ENCODE measurements at places on chromosomes 13 and 19.

DNA sequence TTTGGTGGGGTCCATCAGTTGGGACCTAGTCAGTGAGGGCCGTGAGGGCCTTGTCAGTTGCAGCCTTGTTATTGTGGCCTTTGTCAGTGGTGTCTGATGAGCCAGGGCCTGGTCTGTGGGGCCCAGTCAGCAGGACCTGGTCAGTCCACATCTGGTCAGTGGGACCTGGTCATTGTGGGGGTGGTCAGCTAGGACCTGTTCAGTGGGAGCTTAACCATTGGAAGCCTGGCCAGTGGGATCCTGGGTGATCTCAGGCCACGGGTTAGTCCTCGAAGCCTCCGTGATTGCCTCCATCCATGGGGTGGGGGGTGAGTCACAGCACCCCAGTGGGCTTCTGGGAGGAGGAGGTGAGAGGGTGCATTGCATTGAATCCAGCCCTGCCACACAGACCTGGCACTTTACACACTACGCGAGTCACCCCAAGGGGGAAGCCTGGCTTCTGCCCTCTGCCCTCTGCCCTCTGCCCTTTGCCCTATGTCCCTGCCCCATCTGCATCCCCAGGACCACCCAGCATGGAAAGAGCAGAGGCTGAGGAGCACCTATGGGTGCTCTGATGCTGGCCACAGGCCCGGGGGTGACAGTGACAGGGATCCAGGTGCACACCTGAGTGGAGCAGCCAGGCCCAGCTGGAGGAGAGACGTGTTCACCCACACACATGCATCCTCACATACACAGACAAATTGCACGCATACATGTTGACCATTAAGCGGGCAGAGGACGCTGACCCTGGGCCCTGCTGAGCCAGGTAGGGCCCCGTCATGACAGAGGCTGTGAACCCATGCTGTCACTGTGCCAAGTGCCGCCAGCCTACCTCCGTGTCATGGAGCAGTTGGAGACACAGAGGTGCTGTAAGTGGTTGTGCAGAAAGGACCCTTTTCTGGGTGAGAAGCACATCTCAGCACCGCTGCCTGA, 59.8 kb upstream of the TPM4 start:
- no peak for DNase-seq

GRCh38 chr19:1310853-1311180, 25.1 kb downstream of the EFNA2 start:
- no peak for DNase-seq

DNA sequence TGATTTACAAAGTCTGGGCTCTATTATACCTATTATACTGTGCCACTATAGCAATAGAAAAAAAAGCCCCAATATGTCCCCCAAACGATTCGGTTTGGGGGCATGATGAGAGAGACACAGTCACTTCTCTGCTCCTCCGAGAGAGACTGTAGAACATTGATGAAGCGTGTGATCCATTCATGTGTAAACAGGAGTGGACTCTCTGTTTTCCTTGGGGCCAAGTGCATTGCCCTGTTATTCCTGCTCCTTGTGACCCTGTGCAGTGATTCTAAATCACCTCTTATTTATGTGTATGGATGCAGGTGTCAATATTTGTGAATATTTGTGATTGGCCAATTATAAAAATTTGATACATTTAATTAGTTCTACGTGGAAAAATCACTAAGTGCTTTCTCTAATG, 17.0 kb downstream of the F10 start:
- DNase-seq: no peak

- no peak for DNase-seq
Measured at GRCh38 chr19:416416-416815, 7.5 kb upstream of the C2CD4C start.

GRCh38 chr13:80469853-80470381, 129.0 kb upstream of the SPRY2 start:
- no peak for DNase-seq

GRCh38 chr19:43581467-43581866, 5.9 kb downstream of the PINLYP start:
- no peak for DNase-seq

DNA sequence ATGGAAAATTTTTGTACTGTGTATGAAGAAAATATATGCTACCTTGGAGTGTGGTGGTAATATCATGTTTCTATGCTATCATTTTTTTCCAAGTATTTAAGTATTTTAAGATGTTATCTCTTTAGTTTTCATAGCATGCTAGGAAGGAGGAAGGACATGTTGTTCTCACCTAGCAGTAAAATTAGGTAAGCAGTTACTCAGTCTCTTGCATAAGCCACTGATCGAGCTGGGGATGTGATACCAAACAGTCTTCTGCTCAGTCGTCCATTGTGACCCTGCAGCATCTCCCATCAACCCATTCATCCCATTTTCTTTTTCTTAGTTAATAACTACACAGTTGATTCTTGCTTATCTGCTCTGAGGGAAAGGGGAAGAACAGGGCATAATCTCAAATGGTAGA, 130.6 kb downstream of the KLF5 start:
- DNase-seq: no peak
